ENCODE measurements at places on chromosomes 7 and 10. TPM values are rescaled to one million over a fixed set of nuclear protein-coding genes. Genes with fewer than 3 reads are reported as not detected.

DNA sequence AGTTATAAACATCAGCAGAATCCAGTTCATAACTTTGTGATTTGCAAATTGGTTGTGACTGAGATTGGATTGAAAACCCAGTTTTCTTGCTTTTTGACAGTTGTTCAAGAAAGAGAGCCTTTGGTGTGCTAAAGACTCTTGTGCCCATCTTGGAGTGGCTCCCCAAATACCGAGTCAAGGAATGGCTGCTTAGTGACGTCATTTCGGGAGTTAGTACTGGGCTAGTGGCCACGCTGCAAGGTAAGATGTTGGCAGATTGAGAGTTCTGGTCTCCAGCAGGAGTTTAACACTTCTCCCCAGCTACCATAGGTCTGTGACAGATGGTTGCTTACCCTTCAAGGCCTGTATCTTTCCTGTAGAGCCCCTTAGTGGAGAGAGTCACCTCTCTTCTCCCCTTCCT lies 2.6 kb downstream of the SLC26A4 start:
- no peak for DNase-seq

The SH2D4B gene
- total RNA-seq, result 0.15 TPM

The EIF5AL1 gene
- 0.16 TPM for total RNA-seq

- no peak for DNase-seq
These were observed 4.7 kb upstream of the DENND2A start for GRCh38 chr7:140645166-140645900.

DNA sequence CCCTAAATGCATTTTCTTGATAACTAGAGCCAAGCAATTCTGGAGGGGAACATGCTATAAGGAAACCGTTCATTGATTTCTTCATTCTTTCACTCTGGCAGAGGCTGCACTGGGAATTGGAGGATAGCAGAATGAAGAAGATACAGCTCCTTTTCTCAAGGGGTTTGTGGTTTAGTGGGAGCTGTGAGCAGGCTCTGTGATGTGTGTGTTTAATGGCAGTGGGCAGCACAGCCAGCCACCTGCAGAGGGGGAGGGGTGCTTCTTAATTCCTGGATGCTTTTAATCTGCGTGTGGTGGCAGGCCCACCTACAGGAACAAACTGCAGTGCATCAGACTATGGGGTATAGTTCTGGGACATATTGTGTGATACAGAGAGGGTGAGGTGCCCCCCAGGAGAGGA lies 31.9 kb downstream of the RPS24 start:
- DNase-seq, result no peak

DNA sequence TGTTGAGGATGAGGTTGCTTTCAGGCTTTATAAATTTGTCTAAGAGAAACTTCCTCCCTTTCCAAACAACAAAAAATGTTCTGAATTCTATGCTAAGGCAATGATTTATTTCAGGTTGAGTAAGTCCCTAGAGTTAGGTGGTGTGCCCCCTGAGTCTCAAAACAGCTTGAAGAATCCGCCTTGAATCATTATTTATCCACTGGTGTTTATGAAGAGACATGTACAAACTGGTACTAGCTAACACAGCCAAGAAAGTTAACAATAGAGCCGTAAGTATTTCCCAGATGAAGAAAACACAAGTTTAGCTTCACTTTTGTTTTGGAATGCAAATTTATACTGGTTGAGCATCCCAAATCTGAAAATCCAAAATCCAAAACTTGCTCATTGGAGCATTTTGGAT lies 66.2 kb upstream of the SRPK2 start:
- no peak for DNase-seq

The OR2A5 gene
- total RNA-seq, result not detected

The CLRN3 gene
- total RNA-seq, result 0.98 TPM

DNA sequence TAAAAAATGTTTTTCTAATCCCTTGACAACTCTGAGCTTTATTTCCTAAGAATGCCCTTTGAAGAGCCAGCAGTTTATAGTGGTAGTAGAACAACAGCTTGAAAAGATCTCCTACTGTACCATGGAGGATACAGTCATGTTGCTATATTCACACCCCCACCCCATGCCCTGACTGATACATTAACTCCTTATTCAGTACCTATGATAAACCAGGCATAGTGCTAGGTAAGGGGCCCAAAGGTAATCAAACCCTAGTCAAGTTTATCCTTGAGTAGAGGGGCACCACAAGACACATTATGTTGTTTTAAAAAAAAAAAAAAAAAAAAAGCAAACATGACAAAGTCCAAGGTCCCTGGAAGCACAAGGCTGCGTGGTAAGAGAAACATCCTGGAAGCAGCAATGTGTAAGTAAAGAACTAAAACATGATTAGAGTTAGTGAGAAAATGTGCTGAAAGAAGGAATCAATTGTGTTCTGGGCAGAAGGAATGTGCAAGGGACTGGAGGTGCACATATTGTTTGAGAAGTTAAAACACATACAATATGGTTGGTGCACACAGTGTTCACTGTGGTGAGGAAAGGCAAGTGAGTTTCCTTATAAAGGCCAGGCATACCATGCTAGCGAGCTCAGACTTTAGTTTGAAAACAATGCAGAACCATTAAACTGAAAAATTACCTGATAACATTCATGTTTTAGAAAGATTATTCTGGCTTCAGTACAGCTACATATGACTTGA lies 51.2 kb downstream of the PDE1C start:
- no peak for DNase-seq

The CHN2 gene
- total RNA-seq, result 17.1 TPM

GRCh38 chr10:28797904-28798371 lies 120.6 kb downstream of the BAMBI start:
- DNase-seq, result no peak

GRCh38 chr7:80552031-80552694 lies 40.3 kb upstream of the GNAT3 start:
- DNase-seq, result no peak

DNA sequence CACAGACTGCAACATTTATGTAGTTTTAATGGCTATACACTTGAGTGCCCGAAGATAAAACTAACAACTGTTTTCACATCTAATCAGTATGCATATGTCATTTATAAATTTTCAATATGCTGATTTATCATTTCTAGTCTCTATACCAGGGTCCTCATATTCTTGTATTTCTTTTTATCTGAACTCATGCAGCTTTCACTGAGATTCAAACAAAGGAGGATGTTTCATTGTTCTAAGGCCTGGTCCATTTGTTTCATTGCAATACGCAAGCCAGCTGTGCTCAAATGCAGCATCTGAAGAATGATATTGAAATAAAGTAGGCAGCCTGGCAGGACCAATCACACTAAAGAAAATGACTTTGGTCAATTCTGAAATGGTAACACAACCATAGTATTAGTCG lies 31.7 kb downstream of the MAGI2 start:
- no peak for DNase-seq

DNA sequence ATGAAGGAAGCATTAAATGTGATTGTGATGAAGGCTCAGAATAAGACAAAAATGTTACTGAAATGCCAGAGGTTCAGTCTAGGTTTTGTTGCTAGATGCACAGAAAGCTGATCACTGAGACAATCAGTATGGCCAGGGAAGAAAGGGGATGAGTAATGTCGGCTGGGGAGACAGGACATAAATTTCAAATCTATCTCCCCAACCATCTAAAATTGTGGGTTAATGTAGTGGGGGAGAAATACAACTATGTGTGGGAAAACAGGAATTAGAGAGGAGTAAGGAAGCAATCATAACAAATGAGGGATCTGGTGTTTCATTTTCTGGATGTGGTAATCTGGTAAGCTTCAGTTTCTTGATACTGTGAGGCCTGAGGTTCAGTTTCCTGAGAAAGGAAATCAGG lies 1111.0 kb downstream of the XPNPEP1 start:
- no peak for DNase-seq

DNA sequence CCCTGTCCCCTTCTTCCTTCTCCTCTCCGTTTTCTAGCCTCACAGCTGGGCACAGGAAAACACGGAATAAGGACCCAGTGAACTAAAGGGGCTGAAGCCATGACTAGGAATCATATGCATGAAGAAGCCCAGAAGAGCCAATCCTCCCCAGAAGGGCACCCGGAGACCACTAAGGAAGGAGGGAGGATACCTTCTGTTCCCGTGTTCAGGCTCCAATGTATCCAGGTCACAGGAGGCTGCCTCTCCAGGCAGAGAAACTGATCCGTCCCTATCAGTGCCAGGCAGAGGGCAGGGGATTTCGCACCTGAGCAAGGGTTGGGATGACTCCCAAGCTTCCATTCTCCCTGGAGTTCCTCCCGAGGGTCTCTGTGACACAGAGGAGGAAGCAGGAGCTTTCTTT lies 246.6 kb downstream of the SNX10 start:
- no peak for DNase-seq

DNA sequence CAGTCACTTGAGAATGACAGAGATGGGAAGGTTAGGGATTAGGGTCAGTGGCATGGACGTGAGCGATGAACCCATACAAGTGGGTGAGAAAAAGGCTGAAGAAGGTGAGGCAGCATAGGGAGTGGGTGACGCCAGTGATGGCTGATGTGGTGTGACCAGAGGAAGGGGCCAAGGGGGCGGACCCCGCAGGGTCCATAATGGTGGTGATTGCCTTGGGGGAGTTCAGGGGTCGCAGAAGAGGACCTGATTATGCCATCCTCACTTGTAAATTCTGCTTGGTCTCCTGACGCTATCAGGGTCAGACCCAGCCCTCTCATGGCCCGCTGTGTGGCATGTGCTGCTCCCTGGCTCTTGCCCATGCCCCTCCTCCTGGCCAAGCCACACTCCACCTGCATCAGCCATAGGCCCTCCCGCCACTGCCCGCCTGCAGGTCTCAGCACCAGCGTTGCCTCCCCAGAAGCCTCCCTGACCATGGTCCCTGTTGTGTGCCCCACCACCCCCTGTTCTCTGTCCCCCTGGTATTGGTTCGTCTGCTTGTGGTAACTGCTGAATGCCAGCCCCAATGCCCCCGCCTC lies 235.7 kb downstream of the EBF3 start:
- no peak for DNase-seq

GRCh38 chr10:123392182-123392963 lies 238.2 kb downstream of the BUB3 start:
- DNase-seq, result no peak

DNA sequence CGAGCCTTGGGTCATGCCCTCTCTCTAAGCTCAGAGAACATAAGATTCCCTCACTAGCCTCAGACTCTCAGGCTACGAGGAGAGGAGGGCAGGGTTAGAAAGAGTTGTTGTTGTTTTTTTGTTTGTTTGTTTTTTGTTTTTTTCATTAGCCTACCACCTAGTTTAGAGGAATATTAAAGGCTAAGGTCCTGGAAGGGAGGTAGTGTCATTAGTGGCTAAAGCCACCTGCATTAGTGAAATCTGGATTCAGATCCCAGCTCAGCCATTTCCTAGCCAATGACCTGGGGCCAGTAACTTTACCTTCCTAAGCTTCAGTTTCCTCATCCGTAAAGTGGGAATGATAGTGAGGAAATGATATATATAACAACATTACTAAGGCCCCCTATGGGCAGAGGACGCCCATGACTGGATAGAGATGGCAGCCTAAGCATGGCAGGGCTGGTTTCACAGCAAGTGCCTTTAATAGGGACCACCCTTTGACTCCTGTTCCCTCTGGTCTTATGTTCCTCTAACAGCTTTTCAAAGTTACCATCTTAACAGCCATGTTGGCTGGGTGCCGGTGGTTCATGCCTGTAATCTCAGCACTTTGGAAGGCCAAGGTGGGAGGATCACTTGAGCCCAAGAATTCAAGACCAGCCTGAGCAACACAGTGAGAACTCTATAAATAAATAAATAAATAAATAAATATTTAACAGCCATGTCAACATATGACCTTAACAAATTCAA lies 5.1 kb downstream of the DDIT4 start:
- DNase-seq, result no peak

- DNase-seq, result no peak
These were observed 399.7 kb upstream of the ETV1 start for GRCh38 chr7:14389181-14389591.

The KCNMA1 gene
- total RNA-seq, result 13.6 TPM

All from breast epithelium (tissue), 4 donors.